AG09309 (cell line): ENCODE measurements at places on chromosomes 5 and 9.

DNA sequence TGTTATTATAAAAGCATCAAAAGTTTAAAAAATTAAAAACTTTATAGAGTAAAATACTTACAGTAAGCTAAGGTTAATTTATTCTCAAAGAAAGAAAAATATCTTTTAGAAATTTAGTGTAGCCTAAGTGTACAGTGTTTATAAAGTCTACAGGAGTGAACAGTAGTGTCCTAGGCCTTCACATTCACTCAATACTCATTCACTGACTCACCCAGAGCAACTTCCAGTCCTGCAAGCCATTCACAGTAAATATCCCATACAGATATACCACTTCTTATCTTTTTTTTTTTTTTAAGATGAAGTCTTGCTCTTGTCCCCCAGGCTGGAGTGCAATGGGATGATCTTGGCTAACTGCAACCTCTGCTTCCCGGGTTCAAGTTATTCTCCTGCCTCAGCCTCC is 73.1 kb upstream of the FST start:
- DNase-seq = no peak

- DNase-seq = no peak
Observed at GRCh38 chr9:80701061-80701460, 988.3 kb downstream of the TLE1 start.

GRCh38 chr9:117535434-117535833 is 120.6 kb upstream of the ASTN2 start:
- no peak for DNase-seq

DNA sequence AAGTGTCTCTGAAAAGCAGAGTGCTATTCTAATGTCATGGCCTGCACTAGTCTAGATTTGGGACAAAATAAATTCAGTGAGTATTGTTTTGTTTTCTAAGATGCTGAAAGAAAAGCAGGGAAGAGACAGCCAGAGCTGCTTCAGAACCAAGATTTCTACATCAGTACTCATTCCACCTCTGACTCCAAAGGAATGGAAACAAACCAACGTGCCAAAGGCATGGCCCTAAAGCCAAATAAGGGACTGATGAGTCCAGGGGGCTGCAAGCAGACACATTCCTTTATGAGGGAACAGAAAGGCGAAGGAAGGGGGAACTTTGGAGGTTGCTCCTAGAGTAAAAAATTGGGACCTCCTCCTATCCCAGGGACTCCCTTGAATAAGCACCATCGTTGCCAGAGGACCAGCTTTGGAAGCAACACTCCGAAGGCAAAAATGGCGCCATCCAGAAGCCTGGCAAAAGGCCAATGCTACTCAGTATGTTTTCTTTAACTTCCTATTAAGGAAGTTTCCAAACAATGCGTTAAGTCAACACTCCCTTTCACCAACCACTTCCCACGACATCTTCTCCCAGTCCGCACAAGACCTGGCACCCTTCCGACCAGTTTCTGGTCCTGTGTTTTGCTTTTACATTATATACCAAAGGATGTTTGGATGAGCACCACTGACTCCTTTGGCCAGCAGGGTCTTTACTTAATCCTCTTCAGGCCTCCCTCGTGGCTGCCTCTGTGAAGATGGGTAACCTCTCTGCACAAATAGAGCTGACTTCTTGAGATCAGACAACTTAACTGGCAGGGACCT is 31.6 kb downstream of the ADAM19 start:
- no peak for DNase-seq

GRCh38 chr5:123805300-123805699 is 293.3 kb downstream of the CSNK1G3 start:
- no peak for DNase-seq

DNA sequence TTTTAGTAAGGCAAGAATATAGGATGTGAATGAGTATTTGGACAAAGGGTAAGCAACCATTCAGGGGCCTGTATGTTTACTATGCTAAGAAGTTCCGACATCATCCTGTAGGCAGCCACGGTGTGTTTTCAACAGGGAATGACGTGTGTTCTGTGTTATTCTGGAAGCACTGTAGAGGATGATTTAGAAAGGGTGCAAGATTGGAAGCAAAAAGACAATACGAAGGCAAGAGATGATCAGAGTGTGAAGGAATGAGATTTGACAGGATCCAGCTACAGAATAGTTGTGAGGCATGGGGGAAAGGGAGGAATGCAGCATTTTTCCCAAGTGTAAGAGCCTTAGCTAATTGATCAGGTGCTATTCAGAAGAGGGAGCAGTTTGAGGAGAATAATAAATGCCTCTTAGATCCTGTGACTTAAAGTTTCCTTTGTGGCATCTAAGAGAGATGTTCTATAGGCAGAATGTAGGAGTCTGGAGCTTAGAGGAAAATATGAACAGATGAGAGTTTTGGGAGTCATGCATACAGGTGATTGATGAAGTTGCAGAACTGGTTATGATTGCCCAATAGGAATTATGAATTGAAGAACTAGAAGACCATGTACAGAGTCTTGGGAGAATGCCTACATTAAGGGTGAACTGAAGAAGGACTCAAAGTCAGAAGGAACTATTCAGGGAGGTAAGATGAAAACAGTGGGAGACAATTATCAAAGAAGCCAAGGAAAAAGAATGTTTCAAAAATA is 2.5 kb downstream of the SMC5 start:
- DNase-seq = no peak

- peak; percentile 81 for DNase-seq
Observed at GRCh38 chr9:110626101-110626829, 42.3 kb upstream of the MUSK start.

- no peak for DNase-seq
Observed at GRCh38 chr5:16413166-16413860, 52.3 kb downstream of the ZNF622 start.

DNA sequence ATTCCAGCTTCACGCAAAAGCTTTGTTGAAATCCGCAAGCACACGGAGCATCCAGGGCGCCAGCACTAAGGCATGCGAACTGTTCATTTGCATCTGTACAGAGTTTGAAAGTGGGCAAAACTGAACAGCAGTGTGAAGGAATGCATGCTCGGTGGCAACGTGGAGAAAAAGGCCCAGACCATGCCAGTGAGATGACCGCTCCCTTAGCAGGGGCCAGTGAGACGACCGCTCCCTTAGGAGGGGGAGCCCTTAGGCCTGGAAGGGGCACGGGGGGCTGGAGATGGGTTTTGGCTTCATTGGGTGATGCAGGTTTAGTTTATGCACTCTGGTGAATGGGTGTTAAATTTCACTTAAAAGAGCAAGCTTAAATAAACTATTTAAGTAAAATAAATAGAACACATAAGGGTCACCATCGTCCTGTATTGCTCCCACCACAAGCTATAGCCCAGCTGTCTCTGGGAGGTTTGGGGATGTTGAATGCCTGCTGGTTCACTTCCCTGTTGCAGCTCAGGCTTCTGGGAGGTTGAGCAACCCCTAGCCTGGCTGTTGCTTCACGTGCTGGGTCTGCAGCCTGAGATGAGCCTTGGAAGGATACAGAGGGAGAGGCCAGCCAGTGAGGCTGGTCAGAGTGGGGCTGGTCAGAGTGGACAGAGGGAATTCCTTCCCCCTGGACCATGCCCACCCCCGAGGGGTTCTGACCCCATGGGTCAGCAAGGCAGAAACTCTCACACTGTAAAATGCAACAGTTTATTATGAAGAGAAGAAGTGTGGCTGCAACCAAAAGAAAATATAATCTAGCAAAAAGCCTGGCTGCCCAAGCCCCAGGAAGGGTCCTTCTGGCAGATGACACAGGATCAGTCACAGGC is 4.6 kb upstream of the FCN1 start:
- DNase-seq = no peak

- no peak for DNase-seq
Observed at GRCh38 chr9:131651160-131651559, 88.7 kb downstream of the RAPGEF1 start.

DNA sequence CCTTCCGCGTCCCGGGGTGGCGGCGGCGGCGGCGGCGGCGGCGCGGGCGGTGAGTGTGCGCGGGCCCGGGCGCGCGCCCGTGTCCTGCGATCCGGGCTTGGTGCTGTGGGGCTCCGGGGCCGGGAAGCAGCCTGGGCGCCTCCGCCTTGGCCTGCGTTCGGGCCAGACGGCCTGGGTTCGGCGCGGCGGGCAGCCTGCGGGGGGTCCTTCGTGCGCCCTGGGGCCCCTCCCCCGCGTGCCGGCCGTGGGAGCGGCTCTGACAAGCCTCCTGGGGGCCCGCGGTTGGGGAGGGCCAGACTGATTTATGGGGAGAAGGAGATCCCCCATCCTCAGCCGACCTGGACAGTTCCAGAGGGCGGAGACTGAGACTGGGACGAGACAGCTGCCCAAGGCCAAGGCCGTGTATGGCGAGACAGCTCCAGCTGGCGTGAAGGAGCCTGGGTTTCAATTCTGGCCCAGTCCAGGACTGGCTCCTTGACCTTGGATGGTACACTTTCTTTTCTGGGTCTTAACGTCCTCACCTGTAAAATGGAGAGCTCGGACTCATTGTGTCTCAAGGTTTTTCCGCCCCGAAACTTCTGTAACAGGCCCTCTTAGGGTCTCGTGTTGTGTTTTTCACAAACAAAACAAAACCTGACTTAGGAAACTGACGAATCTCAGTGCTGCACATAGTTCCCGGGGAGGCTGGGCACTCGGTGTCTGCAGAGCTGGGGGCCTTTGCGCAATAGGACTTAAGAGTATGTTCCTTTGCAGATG is 603 bp downstream of the TMEM268 start:
- no peak for DNase-seq

DNA sequence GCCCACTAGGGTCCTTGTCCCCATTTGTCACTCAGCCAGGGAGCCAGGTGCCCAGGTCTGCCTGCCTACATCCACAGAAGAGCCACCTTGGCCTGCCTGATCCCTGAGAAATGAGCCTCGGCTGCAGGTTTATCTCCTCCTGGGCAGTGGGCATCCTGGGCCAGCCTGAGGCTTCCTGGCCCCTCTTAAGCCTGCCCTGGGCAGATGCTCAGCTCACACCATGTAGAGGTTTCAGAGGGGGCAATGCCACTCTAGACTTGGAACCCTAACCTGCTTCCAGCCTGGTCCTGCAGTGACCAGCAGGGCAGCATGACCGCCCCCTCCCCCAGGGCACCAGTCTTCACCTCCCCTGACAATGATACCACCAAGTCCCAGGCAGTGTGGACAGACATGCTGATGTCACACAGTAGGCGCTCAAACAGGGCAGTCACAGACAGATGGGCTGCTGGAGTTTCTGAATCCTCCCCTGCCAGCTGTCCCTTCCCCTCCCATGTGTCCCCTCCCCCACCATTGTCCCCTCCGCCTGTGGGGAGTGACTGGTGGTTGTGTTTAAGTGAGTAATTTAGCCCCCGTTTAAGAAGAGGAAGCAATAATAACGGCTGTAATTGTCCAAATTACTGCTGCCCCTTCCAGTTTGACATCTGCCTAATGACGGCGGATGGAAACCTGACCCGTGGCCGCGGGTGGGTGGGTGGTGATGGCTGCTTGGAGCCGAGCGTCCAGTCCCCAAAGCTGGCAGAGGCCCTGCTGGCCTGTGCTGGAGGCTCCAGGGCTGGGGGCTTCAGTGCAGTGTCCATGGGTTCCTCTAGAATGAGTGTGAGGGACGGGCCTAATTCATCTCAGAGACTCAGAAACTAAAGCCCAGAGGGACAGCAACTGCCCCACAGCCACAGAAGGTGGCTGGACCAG is 147.7 kb downstream of the BARX1 start:
- no peak for DNase-seq

- no peak for DNase-seq
Observed at GRCh38 chr5:81242906-81243436, 9.8 kb downstream of the CKMT2 start.

- no peak for DNase-seq
Observed at GRCh38 chr5:133564921-133565565, 47.3 kb downstream of the FSTL4 start.

GRCh38 chr5:976849-977751 is 31.5 kb upstream of the NKD2 start:
- DNase-seq = no peak

DNA sequence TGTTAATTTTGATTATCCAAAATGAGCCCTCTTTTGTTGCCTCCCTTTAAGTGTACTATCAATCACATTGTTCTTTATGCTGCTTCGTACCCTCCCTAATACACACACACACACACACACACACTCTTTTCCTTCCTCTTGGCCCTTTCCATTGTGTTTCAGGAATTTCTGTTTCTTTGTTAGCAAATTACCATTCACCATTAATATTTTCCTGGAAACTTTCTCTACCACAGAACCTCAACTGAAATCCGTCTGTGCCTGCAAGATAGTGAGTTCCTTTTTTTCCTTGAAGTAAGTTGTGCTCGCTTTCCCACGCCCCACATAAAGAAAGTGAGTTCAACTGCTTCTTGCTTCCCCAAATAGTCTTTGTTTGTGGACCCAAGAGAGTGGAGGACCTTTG is 61.8 kb downstream of the SMIM15 start:
- DNase-seq = no peak

GRCh38 chr5:25646421-25647341 is 1001.9 kb upstream of the CDH10 start:
- DNase-seq = no peak

- DNase-seq = no peak
Observed at GRCh38 chr5:115949096-115949495, 13.2 kb upstream of the LVRN start.

DNA sequence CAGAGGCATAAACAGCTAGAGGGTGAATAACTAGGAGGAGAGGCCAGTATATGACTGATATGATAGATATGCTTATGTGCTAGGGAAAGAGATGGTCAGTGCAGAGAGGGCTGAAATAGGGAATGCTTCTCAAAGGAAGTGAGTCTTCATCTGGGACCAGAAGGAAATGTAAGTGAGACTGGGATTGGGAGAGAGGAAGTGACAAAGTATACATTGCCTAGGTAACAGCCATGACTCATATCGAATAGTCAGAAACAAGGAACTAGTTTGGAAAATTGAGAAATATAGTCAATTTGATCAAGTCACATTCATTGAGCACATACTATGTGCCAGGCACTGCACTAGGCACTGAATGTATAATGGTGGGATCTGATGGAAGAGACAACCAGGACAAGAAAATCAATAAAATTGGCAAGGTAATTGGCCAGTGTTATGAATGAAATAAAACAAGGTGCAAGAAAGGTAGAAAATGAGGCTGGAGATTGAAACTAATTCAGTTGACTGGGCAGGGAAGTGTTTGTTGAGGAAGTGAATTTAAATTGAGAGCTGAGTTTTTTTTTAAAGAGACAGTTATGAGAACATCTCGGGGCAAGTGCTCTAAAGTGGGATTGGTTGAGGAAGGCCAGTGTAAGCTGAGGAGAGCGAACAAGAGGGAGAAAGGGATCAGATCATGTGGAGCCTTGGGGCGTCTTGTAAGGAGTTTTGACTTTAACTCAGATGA is 4.3 kb downstream of the ERAP2 start:
- DNase-seq = no peak
